ENCODE measurements at places on chromosomes 6 and 20.

DNA sequence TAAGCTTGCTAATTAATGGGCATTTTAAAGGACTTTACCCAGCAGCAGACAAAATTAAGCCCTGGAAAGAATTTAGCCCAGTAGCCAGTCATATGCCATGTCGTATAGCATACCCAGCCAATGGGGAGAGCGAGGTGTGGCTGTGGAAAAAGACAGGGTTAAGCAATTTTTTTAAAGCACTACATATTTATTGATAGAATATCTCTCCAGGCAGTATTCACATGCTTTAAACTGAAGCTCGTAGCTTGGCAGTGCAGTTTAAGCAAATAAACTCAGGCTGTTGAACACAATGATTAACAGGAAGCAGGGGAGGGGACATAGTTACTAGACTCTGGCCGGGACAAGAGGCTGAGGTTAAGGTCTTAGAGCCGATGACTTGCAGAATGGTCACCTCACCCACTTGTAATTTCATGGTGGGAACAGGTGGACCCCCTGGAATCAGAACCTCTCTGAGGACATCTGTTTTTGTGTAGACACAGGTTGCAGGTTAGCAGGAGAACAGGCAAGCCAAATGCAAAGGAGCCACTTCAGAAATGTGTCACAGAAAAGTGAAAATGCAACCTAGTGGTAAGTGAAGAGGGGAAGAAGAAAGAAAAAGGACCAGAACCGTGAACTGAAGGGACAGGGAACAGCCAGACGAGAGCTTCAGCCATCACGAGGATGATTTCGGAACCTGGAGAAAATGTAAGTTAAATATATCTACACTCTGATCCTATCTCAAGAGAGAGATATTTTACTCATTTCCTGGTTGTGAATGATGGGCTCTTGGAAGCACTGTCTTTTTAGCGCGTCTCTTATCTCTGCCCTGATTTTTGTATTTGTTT lies 7.2 kb downstream of the GCNT2 start:
- DNase-seq, result peak; percentile 16

- DNase-seq, result peak; percentile 52
These were observed 1.4 kb downstream of the AKIRIN2 start for GRCh38 chr6:87700397-87701343.

DNA sequence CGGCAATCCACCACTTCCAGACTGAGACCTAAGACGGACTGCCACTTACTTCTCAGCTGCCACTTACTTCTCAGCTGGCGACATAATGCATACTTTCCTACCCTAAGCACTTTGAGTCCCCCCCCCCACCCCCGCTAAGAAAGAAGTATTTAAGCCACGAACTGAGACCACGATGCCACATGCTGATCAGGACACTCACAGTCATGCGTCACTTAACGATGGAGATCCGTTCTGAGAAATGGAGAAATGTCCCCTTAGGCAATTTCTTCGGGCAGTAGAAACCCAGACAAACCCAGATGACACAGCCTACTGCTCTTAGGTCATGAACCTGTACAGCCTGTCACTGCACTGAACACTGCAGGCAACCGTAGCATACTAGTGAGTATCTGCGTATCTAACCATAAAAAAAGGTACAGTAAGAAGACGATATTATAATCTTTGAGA lies 690 bp downstream of the IFNGR1 start:
- peak; percentile 76 for DNase-seq

GRCh38 chr6:26295691-26296555 lies 69.1 kb upstream of the BTN3A2 start:
- peak; percentile 82 for DNase-seq

GRCh38 chr6:105553171-105553570 lies 150.3 kb upstream of the PREP start:
- DNase-seq, result no peak

GRCh38 chr6:100889351-100889750 lies 8.2 kb upstream of the ASCC3 start:
- no peak for DNase-seq

DNA sequence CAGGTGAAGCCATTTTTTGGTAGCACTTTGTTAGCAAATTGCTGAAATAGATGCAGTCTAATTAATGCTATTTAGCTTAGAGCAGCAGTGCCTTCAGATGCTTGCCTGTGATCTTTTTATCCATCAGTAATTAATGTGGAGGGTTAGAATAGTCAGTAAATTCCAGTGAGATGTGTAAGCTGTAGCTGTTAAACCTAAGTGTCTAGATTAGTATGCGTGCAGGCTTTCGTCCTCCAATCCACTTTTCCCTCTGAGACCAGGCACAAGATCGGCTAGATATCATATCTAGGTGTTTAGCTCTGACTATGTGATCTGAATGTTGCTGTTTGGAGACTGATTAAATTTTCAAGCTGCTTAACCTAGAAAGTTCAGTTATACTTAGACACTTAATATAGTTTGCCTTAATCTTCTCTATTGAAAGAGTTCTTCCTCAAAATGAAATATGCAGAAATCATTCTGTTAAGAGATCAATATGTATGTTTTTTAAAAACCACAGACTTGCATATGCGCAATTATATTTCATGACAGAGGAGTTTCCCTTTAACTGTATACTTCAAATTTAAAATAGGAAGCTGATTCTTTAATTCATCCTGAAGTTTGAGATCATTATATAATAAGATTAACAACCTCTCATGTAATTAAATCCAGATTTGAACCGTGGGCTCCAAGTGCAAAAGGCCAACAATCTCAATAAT lies 41.2 kb downstream of the XRN2 start:
- no peak for DNase-seq

DNA sequence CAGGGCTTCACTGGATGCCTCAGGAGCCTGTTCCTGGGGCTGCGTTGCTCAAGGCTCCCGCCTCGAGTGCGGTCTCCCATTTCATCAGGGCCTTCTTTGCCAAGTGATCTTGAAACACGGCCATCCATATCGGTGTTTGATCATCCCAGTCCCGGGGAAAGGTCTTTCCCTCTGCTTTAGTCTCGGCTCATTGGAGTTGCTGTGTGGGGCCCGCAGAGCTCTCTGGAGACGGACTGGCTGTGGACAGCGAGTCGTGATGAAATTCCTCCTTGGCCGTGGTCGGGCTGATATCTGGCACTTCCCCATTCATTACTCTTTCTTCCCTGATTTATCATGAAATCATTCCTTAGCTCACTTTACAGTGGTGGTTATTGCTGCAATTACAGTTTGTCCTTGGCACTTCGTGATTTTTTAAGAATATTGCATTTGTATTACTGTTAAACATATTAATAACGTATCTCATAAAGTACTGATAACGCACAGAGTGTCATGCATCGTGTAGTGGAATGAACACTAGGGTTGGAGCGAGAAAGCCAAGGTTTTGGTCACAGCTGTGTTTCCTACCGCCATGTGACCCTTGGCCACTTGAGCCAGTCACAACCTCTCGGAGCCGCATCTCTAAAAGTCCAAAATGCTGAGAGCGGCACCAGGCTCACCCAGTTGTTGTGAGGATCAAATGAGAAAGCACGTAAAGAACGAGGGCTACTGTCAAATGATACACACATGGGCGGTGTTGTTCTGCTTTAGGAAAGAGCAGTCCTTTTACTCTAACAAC lies 71.8 kb downstream of the MTHFD1L start:
- DNase-seq, result no peak

- peak; percentile 30 for DNase-seq
These were observed 14.4 kb downstream of the KPNA5 start for GRCh38 chr6:116695401-116695800.

- DNase-seq, result no peak
These were observed 2.9 kb downstream of the CPNE5 start for GRCh38 chr6:36836111-36837021.

- DNase-seq, result no peak
These were observed 102.8 kb downstream of the MYB start for GRCh38 chr6:135283926-135284325.

GRCh38 chr6:18389479-18389878 lies 2.3 kb downstream of the RNF144B start:
- DNase-seq, result peak; percentile 43

DNA sequence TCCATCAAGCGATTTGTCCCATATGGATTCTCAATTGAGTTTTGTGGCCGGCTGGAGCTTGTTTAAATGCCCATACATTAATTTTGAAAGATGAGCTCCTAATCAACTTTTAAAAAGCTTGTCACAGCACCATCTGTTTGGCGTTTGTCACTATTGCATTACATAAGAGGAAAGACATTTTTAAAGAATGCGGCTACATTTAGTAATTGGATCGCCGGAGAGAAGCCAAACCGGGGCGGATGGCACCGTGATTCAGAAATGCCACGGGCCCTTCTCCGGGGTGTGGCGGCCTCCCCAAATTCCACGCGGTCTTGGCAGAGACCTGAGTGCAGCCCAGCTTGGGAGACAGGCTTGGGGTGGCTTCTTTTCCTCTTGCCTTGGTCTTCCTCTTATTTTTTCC lies 67.7 kb upstream of the ZNFX1 start:
- no peak for DNase-seq

DNA sequence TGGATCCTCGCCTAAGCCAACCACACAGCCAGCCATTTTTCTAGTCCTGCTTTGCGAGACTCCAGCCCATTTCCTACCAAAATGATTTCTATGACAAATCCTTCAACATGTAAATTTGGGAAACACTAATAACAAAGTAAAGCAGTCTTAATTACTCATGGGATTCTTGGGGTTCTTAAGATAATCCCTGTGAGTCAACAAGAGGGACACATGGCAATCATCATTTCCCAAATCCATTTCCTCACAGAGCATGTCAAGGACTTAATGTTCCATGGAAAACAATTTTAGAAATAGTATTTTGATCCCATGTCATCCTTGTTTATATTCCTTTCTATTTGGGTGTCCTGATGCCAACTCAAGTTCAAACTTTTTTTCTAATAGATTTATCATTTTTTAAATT lies 322.7 kb upstream of the NOX3 start:
- DNase-seq, result no peak

GRCh38 chr6:109238396-109238795 lies 143.1 kb downstream of the CEP57L1 start:
- no peak for DNase-seq

GRCh38 chr6:136823128-136823660 lies 802 bp downstream of the PEX7 start:
- no peak for DNase-seq

DNA sequence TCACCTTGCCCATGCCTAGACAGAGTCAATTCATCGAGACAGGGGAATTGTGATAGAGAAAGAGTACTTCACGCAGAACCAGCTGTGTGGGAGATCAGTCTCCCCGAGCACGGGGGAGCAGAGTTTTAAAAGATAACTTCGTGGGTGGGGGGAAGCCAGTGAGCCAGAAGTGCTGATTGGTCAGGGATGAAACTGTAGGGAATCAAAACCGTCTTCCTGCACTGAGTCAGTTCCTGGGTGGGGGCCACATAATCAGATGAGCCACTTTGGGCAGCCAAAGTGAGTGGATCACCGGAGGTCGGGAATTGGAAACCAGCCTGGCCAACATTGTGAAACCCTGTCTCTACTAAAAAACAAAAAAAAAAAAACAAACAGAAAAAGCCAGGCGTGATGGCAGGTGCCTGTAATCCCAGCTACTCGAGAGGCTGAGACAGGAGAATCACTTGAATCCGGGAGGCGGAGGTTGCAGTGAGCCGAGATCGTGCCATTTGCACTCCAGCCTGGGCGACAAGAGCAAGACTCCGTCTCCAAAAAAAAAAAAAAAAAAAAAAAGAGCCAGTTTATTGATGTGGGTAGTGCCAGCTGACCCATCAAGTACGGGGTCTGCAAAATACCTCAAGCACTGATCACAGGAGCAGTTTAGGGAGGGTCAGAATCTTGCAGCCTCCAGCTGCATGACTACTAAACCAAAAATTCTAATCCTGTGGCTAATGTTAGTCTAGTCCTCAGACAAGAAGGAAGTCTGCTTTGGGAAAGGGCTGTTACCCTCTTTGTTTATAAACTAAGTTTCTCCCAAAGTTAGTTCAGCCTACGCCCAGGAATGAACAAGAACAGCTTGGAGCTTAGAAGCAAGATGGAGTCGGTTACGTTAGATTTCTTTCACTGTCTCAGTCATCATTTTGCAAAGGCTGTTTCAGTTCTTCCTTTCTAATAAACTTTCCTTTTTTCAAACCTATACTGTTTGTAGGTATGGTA lies 3.9 kb upstream of the TRIM39 start:
- peak; percentile 77 for DNase-seq

DNA sequence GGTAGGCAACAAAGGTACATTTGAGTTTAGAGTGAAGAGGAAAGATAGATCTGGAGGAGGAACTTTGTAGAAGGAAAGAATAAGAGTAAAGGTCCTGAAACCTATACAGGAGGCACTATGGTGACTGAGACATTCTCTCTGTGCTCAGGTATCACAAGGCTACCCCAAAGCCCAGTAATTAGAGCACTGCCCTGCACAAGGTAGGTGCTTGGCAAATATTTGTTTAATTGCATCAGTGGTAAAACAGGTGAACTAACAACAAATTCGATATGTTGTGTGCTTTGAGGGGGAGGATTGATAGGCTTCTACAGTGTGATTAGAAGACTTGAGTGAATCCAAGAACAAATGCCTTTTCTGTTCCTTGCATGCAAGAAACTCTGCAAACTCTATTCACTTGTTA lies 6.8 kb upstream of the TSHZ2 start:
- DNase-seq, result no peak

DNA sequence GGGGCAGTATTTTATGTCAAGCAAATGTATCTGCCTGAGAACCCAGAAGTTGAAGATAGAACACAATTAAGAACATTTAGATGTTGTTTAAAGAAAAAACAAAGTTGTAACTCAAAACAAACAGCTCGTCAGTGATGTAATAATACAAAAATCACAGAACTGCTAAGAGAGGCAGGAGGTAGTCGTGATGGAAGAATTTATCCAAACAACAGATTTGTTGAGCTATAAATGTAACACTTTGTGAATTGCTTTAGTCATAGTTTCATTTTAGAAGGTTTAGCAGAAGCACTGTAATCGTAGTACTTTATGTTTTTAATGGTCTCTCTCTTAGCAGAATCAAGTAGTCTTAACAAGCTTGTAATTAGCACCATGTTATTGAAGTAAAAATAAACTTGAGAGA lies 73.6 kb downstream of the SCAF8 start:
- peak; percentile 63 for DNase-seq

DNA sequence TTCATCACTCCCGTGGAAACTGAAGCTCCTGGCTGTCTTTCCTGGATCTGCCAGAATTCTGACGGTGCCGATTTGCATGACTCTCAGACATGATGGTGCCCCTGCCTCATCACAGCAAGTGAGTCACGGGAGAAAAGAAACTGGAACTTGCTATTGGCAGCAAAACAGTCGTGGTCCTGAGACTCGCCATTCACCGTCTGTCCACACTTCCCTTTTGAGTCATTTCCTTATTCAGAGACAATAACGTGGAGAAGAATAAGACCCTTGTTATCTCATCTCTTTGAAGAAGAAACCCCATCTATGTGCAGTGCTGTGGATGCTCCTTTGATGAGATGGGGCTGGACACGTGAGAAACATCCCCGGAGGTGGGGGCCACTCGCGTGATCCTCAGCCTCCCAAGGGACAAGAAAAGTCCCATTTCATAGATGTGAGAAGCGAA lies 4.2 kb downstream of the GPR31 start:
- DNase-seq, result no peak

- no peak for DNase-seq
These were observed 203.3 kb upstream of the IMPG1 start for GRCh38 chr6:76275746-76276145.

- DNase-seq, result no peak
These were observed 143.9 kb downstream of the GRM4 start for GRCh38 chr6:34001706-34002621.

Measured in fibroblast of villous mesenchyme (primary cell).